ENCODE measurements at places on chromosomes 2 and 18. TPM values are rescaled to one million over a fixed set of nuclear protein-coding genes. Genes with fewer than 3 reads are reported as not detected.

Gene GAREM1
- 1.5 TPM for total RNA-seq

Gene CDH20
- total RNA-seq: not detected

Gene DYNAP
- total RNA-seq: not detected

Gene ACOXL
- total RNA-seq: not detected

Gene CCDC88A
- 58.7 TPM for total RNA-seq

Gene SERPINB3
- total RNA-seq: not detected

Gene CD8A
- not detected for total RNA-seq

Gene TMEM163
- total RNA-seq: 0.34 TPM

Gene LOXHD1
- not detected for total RNA-seq

Gene LOXL3
- total RNA-seq: 62.0 TPM

Gene LRATD1
- total RNA-seq: not detected

Gene OTX1
- total RNA-seq: not detected

Gene DSG4
- not detected for total RNA-seq

Gene TSPYL6
- not detected for total RNA-seq

Gene CAD
- total RNA-seq: 29.7 TPM

Gene RPRM
- total RNA-seq: 0.40 TPM

Gene ACTR3
- total RNA-seq: 409 TPM

All from Daoy (cell line).